CD4-positive, alpha-beta T cell treated with Interleukin-4 for 4 hours (primary cell): ENCODE measurements at places on chromosomes 5 and 9.

DNA sequence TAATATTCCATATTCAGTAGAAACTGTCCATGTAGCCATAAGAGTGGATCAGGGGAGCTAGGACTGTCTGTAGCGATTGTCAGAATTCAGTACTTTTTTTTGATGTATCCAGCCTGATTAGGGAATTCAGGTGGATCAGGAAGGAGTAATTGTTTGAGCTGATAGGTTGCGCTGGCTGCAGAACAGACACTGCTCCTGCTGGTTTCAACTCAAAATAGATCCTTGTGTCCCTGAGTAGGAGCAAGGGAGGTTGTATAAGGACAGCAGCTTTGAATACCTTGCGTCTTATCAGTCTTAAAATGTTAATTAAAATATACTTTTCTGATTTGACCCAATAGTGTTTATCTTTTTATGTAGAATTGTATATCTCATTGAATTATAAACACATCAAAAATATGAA, 229.6 kb downstream of the KDM4C start:
- no peak for DNase-seq

DNA sequence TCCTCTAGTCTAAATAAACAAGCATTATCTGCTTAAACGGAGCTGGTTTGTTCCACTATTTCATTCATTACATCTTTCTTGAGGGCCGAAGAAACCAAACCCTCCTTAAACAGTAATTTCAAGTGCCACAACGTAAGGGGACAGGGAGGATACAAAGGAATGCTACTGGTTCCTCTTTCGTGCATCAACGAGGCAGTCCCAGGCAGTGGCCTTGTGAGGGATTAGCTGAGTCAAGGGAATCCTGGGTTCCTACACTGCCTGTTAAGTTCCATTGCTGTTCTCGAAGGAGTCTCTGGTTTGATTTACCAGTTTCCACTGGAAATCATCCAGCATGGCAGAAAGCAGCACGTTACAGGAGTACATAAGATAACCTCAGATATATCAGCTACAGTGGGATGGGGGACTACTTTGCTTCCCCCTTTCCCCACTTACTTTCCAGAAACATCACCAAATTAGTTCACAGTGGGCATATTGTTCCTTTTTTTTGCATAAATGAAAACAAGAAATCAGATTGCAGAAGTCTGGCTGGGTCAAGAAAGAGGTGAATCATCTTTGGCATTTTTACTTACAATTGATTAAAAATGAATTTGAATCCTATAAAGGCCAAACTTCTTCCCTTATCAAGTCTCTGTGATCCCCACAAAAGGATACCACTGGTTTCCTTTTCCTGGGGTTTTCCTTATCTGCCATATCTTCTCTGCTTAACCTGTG, 2.5 kb upstream of the RANBP3L start:
- no peak for DNase-seq

DNA sequence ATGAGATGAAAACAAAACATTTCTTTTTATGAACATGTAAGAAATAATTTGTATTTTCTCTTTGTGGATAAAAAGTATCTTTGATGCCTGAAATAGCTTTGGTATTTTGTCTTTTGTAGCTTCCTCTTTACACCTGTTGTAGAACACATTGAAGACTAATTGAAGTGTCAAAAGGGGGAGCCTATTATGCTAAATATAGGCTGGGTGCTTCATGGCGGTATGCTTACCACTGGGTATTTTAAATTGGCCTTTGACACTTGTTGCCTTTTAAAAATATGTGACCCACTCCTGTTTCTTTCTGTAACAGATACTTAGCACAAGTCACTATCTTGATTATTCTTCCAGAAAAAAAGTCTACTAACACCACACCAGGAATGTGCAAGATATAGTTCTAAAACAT, 226.4 kb downstream of the KIAA0825 start:
- DNase-seq = no peak

DNA sequence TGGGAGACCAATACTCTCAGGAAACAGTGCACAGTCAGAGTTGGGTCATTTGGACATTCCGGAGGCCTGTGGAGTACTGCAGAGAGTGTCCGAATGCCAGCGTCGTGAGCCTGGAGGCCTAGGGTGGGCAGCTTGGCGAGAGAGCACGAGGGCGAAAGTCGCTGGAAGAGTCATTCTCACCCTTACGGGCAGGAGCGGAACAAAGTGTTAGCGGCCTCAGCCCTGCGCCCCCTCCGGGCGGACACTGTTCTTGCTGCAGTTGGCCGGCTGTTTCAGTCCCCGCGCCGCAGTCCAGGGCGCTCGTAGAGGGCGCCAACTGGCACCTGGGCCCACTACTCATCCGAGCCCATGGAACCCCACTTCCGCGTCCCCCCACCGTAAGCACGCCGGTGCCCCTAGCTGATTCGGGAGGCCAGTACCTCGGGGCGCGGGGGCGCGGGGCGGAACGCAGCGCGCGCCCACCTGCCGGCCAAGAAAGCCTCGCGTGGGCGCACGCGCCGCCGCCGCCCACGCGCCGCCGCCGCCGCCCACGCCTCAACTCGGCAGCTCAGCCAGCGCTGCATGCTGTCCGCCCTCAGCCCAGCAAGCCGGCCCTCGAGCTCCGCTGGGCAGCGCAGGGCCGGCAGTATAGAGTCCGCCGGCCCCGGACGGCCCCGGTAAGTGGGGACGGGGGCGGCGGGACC, 99.7 kb upstream of the CCL21 start:
- DNase-seq = no peak

DNA sequence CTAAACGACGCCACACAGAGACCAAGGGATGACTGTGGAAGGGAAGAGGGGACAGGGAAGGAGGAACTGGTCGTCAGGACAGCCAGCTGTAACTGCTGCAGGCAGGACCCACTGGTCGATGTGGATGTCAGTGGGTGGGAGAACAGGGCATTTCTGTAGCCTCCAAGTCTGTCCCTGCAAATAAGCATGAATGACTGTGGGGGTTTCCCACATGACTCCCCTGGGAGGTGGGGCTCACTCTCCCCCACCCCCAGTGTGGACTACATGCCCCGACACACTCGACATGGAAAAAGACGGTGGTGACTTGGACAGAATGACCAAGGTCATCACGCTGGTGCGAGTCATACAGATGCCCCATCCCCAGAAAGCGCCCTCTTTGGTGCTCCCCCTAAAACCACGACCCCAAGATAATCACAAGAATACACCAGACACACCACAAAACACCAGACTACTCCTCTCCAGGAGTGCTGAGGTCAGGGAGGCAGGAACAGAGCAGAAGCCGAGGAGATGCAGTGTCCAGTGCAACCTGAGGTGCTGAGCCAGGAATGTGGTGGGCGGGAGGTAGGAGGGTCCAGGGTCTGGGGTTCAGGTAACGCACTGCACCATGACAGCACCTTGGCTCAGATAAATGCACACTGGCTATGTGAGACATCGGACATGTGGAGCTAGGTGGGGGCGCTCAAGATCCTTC, 64.9 kb downstream of the SECISBP2 start:
- DNase-seq = no peak

- DNase-seq = peak; percentile 70
These were observed 5.0 kb upstream of the RNF44 start for GRCh38 chr5:176542135-176542595.

DNA sequence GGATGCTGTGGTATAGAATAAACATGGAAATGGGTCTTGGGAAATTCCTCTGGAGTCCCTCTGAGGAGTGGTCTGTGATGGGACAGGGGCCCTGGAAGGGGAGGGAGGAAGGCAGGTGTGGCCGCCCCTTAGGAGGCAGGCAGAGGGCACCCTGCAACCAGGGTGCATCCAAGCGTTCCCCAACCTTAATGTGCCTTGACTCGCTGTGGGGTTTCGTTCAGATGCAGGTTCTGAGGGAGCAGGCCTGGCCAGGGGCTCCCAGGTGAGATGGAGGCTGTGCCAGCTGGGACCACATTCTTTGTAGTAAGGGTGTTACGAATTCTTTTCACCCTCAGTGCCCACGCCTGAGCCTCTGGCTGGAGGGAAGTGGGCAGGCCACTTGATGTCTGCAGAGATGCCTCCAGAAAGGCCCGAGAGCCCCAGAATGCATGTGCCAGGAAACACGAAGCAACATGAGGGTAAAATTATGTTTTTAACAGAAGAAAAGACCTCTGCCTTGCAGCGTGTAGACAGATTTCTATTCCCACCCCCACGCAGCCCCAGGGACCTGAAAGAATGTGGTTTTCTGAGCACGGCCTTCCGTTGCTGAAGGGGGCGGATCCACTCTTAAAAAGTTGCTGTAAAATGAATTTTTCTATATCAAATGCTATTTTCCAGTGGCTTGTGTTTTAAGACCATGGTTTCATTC, 150.4 kb upstream of the IER5L start:
- DNase-seq = no peak

- no peak for DNase-seq
These were observed 14.3 kb upstream of the F2RL2 start for GRCh38 chr5:76637490-76637889.

GRCh38 chr5:172133359-172134029, 54.5 kb downstream of the STK10 start:
- DNase-seq = peak; percentile 71

DNA sequence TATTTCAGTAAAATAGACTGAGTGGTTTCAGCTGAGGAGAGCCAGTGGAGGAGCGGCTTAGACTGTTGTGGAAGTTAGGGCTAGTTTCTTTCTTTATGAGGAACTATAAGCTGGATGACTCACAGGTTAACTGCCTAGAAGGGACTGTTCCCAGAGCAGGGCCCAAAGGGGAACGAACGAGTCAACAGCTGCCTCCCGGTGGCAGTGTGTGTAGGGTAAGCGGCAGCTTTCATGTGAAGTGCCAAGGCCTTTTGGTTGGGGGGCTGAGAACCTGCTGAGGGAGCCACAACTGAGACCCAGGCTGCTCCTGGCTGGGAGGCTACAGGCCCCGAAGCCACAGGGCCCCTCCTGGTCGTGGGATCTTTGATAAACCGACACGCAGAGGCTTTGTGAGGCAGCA, 7.0 kb downstream of the SQSTM1 start:
- peak; percentile 42 for DNase-seq

GRCh38 chr9:136532799-136533774, 12.8 kb downstream of the NOTCH1 start:
- DNase-seq = peak; percentile 62

DNA sequence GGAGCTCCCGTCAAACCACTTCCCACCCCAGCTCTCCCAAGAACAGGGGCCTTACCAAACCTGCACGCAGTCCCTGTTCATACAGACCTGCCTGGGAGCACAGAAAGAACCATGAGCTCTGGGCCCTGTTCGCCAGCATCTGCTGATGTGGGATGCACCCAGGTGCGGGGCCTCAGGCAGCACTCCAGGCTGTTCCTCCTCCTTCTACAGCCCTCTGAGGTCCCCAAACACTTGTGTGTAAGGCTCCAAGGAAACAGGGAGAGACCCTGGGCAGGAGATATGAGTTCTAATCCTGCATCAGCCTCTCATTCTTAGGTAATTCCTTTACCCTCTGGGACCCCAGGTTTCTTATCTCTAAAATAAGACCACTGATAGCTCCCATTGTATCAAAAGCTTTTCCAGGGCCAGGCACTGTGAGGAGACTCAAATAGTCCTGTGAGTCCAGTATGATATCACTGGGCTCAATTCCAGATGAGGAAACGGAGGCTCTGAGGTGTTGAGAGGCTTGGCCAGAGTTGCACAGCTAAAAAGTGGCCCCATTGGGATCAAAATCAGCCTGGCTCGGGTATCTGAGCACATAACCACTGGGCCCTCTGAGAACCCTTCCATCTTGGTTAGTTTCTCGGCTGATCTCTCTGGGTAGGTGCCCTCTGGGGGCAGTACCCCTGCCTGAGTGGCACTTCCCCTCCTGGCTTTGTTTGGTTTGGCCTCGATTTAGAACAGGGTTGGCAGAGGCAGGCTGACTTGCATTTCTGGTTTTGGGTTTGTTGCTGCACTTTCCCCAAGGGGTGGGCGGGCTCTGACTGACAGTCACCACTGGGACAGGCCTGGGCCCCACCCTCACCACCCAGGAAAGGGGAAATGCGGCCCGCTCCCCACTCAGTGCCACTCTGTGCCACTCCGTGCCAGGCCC, 116.8 kb downstream of the RGS3 start:
- DNase-seq = peak; percentile 68

DNA sequence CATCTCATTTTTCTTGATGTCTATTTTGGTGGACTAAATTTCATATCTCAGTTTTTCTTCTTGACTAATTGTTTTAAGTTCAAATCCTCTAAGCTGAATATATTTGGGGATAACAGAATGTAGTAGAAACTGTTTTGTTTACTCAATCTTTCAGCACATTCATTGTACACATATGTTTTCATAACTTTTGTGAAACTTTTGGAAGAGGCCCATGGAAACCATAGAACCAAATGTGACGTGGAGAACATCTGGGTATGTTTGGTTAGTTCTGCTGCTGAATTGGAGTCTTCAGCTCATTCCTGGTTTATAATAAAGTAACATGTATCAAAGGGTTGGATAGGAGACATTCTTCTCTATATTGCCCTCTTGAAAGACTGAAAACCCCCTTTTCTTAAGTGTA, 88.4 kb downstream of the CCDC171 start:
- DNase-seq = no peak

- DNase-seq = no peak
These were observed 30.9 kb downstream of the NR4A3 start for GRCh38 chr9:99852617-99853016.

GRCh38 chr9:136257381-136258298, 12.0 kb upstream of the QSOX2 start:
- DNase-seq = no peak

DNA sequence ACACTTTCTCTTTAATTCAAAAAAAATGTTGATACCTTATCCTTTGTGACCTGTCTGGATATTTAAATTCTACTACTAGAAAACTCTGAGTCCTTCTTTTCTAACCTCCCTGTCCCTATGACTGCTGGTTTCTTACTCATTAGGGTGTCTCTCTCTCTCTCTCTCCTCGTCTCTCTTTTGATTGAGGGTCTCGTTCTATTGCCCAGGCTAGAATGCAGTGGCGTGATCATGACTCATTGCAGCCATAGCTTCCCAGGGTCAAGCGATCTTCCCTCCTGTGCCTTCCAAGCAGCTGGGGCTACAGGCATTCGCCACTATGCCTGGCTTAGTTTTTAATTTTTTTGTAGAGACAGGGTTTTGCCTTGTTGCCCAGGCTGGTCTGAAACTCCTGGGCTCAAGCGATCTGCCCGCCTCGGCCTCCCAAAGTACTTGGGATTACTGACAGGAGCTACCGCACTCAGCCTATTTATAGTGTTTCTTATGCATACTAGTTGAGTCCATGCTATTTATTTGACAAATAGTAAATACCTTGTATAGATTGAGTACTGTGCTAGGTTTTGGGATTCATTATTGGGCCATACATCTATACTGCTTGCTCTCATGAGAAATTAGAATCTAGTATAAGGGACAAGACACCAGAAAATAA, 61.9 kb downstream of the NSD1 start:
- DNase-seq = no peak

- DNase-seq = no peak
These were observed 88.4 kb upstream of the BOD1 start for GRCh38 chr5:173704615-173705511.

DNA sequence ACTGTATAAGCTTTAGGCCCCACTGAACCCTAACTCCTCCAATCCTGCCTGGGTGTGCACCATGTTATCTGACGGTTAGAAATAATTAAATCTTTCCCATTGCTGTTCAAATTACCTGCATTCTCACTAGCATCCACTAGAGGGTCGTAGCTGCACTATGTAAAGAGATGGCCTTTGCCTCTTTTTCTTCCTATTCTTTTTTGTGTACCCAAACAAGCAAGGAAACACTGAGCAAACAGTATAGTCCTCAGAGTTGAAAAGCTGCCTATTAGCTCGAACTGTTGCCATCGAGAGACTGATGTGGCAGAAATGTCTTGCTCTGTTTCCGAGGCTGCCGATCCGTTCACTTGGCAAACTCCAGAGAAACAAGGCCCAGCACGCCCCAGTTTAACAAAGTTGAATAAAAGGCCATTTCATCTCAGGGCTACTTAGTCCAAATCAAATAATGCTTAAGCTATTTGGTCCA, 163.8 kb upstream of the TRPM3 start:
- DNase-seq = peak; percentile 57
